ENCODE measurements at places on chromosomes 6 and 20.
A peak's percentile ranks its signal among the peaks of the same experiment; 100 is the strongest.

DNA sequence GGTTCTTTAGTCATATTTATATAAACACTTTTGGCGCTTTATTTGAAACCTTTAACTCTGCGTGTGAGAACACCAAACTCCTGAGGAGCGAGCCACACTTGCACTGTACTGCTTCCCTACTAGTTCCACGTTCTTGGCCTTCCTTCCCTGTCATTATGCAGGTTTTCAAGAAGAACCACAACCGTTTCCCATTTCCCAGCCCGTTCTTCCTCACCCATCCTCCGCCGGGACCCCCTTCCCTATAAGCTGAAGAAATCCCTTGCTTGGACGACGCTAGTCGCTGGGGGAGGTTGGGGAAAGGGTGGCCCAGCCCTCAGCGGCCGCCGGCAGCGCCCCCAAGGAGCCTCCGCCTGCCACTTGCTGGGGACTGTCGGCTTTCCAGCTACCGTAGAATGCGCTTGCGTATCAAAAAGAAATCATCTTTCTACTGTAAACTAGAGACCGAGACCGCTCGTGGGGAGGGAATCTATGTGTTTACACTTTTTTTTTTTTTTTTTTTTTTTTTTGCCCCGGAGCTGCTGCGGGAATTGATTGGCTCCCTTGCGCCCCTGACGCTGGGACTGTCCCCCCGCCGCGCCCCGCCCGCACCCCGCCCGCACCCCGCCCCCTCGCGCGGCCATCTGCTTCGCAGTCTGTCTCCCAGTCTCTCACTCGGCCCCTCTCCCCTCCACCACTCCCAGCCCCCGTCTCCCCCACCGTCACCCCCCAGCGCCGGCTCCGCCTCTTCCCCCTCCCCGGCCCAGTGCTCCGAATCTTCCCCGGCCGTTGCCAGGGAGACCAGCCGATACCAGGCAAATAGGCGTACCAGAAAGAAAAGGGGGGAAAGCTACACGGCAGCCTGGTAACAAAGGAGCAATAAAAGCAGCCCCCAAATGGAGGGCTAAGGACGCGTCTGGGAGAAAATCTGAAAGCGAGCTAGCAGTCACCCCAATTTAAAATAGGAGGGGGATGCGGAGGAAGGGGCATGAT is 2.3 kb upstream of the MARCKS start:
- peak; percentile 73 for DNase-seq

DNA sequence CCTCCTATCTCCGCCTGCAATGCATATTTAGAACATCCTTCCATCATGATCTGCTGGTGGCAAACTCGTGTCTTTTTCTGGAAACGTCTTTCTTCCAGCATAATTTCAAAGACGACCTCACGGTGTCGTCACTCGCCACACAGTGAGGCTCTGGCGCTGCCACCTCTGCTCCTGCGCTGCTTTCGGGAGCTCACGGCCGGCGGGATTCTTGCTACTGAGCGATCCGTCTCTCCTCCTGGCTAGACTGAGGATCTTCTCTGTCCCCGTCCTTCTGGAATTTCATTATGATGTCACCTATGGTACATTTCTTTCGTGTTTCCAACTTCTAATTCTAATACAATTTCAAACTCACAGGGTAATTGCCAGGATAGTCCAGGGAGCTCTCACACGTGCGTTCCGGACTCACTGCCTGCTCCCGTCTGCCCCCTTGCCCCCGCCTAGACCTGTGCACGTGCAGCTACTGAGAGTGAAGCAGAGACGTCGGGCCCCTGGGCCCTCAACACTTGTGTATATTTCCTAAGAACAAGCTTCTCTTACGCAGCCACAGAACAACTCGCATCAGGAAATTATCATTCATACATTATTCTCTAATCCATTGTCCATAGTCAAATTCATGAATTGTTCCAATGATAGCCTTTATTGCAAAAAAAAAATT is 25.5 kb upstream of the HELZ2 start:
- no peak for DNase-seq

GRCh38 chr6:167094436-167094819 is 28.5 kb upstream of the CCR6 start:
- DNase-seq = no peak

- DNase-seq = no peak
These were observed 34.0 kb upstream of the GABRR1 start for GRCh38 chr6:89251170-89251569.

- DNase-seq = no peak
These were observed 29.6 kb downstream of the PMEPA1 start for GRCh38 chr20:57680131-57680716.

DNA sequence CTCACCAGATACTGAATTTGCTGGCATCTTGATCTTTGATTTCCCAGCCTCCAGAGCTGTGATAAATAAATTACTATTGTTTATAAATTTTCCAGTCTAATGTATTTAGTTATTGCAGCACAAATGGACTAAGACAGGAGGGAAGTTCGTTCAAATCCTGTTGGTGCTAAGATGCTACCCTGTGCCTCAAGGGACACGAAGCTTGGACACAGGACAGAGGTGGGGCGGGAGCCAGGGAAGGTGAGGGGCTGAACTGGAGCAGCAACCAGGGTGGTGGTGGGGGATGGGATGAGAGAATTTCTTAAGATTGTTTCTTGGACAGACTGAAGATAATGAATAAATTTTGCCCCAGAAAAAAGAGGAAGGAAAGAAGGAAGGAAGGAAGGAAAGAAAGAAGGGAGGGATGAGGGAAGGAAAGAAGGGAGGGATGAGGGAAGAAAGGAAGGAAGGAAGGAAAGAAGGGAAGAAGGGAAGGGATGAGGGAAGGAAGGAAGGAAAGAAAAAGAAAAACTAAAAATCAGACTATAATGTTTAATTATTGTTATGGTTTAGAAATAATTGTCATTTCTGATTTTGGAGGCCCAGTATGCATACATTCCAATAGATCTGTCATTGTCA is 127.2 kb downstream of the CDC5L start:
- no peak for DNase-seq

- no peak for DNase-seq
These were observed 61.6 kb downstream of the SNAP25 start for GRCh38 chr20:10280018-10280908.

DNA sequence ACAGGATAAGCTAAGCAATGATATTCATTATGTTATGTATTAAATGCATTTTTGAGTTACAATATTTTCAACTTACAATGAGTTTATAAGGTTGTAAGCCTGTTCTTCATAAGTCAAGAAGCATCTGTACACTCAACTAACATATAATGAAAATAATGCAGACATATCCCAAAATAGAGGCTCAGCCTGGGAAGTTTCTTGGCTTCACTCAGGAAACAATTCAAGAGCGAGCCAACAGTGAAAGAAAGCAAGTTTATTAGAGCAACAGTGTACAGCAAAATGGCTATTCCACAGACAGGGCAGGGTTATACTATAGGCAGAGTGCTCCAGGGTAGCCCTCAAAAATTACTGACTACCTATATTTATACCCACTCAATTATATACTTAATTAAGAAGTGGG is 1581.8 kb downstream of the HACE1 start:
- no peak for DNase-seq

GRCh38 chr20:44748005-44748370 is 2.3 kb downstream of the KCNK15 start:
- DNase-seq = no peak

GRCh38 chr6:69795469-69796072 is 1.2 kb downstream of the LMBRD1 start:
- DNase-seq = no peak

- no peak for DNase-seq
These were observed 203.1 kb downstream of the LMBRD1 start for GRCh38 chr6:69593706-69594105.

GRCh38 chr6:41798901-41799558 is 11.5 kb downstream of the TOMM6 start:
- DNase-seq = no peak

DNA sequence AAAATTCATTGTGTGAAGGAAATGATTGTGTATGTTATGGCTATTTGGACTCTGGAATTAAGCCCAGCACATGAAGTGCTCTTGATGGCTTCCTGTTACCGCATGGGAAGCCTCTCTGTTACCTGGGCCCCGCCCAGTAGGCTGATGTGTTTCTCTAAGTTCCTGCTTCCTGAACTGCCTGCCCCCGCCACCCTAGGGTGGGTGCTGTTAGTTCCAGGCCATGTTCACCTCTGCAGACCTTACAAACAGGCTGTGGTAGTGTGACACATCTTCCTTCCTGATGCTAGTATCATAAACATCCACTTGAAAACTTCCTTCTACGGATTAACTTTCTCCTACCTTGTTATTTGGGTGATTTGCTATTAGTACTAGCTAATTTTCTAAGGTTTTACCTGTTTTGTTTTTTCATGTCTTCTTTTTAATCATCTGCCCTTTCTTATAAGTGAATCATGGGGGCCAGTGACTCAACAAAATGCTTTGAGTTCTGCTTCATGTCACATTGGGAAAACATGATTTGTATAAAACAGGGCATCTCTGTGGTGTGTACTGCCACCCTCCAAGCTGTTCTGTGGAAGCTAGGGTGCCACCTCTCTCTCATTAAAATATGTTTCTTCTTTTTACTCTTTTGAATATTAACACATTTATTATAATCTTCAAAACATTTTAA is 40.6 kb downstream of the SH3BGRL2 start:
- no peak for DNase-seq

DNA sequence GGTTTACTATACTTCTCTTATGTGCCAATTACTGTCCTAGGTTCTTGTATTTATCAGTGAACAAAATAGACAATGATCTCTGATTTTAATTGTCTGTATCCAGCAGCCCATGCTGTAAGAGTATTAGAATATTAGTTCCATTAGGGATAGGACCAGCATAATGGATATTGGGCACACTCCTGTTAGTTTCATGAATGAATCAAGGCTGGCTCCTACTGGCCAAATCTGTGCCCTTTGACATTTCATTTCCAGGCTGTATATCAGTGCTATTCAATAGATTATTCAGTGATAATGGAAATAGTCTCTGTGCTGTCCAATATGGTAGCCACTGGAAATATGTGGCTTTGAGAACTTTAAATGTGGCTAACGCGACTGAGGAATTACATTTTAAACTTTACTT is 1007.9 kb upstream of the FLRT3 start:
- no peak for DNase-seq

DNA sequence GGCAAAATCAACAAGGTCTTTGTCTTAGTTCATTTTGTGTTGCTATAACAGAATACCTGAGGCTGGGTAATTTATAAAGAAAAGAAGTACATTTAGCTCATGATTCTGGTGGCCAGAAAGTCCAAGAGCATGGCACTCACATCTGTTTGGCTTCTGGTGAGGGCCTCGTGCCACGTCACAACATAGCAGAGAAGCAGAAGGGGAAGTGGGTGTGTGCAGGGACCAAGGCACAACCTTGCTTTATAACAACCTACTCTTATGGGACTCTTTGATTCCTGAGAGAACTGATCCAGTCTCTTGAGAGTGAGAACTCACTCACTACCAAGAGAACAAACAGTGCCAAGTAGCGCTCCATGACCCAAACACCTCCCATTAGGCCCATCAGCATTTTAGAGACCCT is 25.4 kb downstream of the GABRR2 start:
- no peak for DNase-seq

DNA sequence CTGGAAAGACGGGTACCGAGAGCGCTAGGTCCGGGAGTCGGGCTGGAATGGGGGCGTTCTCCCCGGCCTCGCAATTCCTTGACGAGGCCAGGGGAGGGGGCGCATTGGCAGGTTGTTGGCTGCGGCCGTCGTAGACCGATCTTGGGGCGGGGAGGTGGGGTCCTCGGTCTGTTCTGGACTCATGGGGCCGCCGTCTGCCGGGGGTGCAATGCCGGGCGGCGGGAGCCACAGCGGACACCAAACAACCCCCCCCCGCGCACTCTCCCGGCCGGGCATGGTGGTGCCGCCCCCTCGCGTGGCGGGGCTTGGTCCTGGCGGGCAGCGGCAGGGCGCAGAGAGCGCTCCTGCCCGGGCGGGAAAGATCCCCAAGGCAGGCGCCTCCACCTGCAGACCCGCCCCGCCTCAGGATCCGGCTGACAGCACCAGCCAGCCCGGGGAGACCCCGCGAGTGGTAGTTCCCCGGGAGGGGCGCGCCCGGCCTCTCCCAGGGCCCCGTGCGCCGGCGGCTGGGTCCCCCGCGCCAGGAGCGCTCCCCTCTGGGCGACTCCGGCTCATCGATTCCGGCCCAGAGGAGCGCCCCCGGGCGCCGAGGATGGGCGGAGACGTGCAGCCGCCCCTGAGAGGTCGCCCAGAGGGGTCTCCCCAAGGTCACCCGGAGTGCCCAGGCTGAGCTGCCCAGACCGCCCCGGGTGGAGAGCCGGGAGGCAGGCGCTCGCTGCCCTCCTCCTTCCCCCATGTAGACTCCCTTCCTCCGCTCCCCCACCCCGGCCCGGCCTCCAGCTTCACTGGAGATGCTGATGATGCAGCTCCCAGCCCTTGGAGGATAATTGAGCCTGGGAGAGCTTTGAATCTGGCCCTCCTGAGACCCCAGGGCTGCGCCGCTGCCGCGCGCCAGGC is 709 bp downstream of the PPP1R16B start:
- peak; percentile 16 for DNase-seq

DNA sequence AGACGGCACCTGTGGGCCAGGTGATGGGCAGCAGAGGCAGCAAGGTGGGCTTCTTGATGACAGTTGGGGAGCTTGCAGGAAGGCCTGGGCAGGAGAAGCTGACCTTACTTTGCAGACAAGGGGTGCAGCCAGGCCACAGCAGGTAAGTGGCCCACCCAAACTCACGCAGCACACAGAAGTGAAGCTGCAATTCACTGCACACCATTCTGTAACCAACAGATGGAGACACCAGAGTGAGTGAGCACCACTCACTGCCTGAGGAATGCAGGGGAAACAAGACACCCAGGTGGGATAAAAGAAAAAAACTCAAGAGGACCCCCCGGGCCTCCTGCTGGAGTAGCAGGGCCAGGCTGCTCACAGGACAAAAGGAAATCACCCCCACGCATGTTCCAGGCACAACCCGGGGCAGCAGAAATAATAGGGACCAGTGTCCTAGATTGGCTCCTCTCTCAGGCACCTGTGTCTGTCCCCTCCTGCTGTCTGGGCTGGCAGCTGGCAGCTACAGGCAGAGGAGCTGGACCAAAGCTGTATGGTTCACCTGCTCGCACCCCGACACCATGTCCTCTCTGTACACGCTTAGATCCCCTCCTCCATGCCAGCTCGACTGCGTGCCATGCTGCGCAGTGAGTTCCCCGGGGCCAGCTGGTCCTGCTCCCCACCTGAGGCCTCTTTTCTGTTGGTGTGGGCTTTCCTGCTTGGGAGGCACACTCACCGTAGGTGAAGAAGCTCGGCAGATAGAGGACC is 4.9 kb downstream of the MTCH1 start:
- no peak for DNase-seq

DNA sequence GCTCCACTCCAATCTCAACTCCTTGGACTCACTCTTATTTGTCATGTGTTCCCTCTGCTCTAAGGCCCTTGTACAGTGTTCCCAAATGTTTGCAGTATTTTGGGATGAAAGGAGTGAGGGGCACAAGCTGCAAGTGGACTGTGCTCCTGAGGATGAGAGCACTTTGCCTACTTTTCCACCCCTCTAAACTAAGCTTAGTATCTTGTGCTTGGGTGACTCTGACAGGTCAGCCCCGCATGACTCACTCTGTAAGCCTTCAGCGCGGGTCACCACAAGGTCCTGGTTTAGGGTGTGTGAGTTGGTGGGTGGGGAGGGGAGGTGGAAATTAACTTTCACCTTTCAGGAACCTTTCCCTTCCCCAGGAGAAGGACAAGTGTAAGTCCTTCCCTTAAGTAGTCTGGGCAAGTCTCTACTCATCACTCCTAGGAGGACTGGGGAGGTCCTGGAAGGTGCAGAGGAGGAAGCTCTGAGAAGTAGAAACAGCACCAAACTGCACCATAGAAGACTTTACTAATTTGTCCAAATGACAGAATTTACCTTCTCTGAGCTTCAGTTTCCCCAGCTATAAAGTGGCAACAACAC is 68.8 kb upstream of the EPB41L1 start:
- peak; percentile 51 for DNase-seq

Data from HuH-7.5 (cell line).